Stimulated activated CD4-positive, alpha-beta T cell treated with anti-CD3 and anti-CD28 coated beads, Interleukin-1b, Interleukin-23, amount 100 ng/mL, for 24 hours (primary cell): ENCODE measurements at places on chromosomes 5 and 9.

GRCh38 chr5:76249621-76250020 lies 153.5 kb upstream of the IQGAP2 start:
- no peak for DNase-seq

DNA sequence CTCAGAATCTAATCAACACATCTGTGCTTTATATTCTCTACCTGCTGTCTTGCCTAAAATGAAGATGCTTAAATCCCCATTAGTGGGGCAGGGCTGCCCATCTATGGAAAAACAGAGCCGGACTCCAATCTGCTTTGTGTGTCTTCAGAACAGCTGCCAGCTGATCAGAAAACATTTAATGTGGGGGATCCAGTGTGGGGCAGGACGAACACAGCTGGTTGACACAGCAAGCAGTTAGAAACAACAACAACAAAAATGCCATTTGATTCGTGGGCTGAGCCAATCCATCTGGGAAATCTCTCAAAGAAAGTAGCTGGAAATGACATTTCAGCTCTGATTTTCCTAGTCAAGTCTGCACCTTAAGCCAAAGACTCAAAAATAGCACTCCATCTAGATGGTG lies 99.8 kb downstream of the PPP2R2B start:
- no peak for DNase-seq

- no peak for DNase-seq
These were observed 39.7 kb downstream of the PCDH1 start for GRCh38 chr5:141838326-141839014.

- no peak for DNase-seq
These were observed 10.1 kb downstream of the ABCA2 start for GRCh38 chr9:137017791-137018497.

DNA sequence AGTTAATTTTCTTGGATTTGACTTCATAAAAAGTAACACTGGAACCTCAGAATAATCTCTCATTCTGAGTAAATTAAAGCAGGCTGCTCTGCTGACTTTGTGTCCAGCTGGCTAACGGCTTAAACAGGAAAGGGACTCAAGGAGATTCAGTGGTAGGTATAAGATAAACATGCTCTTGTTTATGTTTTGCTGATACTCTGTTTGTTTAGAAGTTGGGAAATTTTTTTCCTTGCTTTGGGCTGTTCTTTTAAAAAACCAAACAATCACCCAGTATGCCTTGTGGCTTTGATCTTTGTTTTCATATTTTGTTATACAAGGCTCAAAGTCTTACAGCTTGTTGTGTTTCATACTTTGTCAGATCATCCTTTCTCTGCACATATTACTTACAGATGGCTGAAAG lies 237.6 kb upstream of the RIOK2 start:
- no peak for DNase-seq

GRCh38 chr5:134024811-134025210 lies 20.0 kb upstream of the VDAC1 start:
- no peak for DNase-seq

GRCh38 chr5:51487952-51488351 lies 104.7 kb downstream of the ISL1 start:
- DNase-seq = no peak

DNA sequence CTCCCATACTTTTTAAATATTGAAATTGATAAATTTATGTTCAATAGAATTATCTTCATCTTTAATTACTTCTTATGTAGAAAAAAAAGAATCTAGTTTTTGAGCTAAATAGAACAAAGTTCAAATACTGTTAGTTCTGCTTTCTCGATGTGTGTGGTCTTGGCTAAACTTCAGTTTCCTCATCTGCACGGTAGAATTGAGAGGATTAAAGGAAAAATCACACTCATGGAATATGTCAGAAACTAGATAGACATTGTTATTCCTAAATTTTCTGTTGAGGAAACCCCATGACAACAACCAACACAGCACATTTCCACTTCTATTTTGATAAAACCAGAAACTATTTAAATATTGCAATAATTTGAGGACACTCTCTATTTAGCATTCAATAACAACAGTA lies 100.3 kb downstream of the MUSK start:
- no peak for DNase-seq

DNA sequence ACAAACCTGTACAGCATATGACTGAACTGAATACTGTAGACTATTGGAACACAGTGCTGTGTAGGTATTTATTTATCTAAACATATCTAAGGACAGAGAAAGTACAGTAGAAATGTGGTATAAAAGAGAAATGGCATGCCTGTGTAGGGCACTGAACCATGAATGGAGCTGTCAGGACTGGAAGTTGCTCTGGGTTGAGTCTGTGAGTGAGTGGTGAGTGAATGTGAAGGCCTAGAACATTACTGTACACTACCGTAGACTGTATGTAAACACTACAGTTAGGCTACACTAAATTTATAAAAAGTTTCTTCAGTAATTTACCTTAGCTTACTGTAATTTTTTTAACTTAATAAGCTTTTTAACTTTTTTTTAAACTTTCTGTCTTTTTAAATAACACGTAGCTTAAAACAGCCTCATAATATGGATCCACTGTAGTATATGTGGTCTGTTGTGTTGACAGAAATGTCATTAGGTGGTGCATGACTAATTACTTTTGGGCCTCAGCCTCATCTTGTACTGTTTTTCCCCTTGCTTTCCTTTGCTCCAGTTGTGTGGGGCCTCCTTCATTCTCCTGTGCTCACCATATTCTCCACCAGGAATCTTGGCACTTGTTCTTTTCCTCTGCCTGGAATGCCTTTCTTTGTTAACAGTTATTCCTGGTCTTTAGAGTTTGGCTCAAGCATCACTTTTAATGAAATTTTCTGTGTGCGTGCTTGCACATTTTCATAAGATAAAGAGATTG lies 8.8 kb downstream of the SPIN1 start:
- DNase-seq = no peak

DNA sequence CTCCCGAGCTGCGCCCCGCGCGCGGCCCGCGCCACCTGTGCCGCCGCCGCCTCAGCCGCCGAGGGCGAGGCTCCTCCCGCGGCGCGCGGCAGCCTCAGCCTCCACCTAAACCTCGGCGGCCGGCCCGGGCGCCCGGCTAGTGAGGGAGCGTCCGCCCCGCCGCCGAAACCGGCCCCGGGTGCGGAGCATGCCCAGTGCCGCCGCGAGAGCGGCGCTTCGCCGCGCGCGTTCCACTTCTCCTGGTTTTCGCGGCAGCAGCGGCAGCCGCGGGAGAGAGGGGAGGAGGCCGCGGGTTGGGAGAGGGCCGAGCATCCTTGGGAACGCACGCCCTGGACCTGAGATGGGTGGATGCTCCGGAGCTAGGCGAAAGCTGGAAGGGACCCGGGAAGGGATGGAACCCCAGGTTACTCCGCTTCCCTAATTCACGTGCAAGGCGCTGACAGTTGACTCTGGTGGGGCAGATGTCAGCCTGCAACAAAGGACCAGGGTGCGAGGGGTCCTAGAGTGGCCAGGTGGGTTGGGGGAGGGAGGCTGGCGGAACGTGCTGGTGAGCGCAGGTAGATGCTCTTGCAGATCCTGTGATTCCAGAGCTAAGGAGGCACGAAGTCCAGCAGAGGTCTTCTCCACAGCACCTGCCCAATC lies at the start of gene CTNND2:
CTNND2 (minus strand) TSS at position 182 of the 642 bp plus-strand sequence. CDS start 593 bp downstream, outside the sequence.
- no peak for DNase-seq

GRCh38 chr5:143543358-143544255 lies 140.1 kb upstream of the NR3C1 start:
- DNase-seq = no peak

- DNase-seq = no peak
These were observed 625 bp upstream of the UBLCP1 start for GRCh38 chr5:159262472-159262858.

- DNase-seq = no peak
These were observed 107.5 kb downstream of the NREP start for GRCh38 chr5:111649516-111649915.

- DNase-seq = no peak
These were observed 20.6 kb upstream of the VCAN start for GRCh38 chr5:83450967-83451248.

GRCh38 chr9:131347376-131348020 lies 46.4 kb upstream of the PRRC2B start:
- DNase-seq = no peak

DNA sequence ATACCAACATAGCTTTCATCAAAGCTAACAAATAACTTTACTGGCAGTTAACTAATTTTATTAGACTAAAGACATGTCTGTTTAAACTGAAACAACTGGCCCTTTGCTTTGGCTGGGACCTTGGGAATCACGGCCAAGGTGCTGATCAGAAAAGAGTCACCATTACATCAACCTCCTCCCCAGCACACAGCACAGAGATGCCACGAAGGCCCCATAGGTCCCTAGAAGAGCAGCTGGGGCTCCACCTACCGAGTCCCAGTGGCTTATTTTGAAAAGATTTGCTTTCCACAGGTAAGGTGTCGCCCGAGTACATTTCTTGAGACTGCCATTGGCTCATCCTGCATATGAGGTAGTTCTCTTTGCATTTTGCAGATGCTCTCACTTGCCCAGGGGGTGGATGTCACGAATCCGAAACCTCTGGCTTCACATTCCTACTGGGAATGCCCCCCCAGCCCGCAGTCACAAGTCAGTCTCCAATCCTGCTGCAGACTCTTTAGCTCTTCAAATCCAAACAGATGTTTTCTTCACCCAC lies 18.8 kb upstream of the HSD17B3 start:
- DNase-seq = no peak

DNA sequence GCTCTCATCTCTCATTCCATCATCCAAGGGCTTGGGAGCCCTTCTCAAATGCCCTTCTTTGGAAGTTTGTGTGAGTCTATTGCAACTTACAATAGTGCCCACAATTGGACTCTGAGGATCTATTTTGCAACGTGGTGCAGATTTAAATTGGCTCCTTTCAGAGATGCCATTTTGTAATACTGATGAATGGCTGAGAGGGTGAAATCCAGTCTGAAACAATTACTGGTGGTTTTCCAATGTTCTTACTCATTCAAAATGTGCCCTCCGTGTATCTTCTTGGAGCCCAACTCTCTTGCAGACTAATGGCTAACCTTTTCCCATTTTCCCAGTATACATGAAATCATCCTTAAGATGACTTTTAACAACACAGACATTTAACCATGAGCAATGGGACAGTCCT lies 6.1 kb downstream of the ZNF462 start:
- DNase-seq = no peak

DNA sequence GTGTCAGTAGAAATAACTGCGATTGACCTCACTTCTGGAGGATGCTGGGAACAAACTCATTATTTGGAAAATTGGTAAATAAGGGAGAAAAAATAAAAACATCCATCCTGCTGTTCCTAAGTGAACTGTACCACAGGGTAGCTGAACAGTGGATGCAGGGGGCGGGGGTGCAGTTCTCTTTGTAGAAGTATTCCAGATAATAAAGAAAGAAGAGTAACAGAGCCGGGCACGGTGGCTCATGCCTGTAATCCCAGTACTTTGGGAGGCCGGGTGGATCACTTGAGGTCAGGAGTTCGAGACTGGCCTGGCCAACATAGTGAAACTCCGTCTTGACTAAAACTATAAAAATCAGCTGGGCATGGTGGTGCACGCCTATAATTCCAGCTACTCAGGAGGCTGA lies 132.1 kb downstream of the COL23A1 start:
- no peak for DNase-seq

- DNase-seq = no peak
These were observed 230.6 kb downstream of the FSTL4 start for GRCh38 chr5:133381571-133382365.
